ENCODE measurements at places on chromosomes 11 and 22. TPM values are rescaled to one million over a fixed set of nuclear protein-coding genes. Genes with fewer than 3 reads are reported as not detected.

The TEAD1 gene
- 63.7 TPM for total RNA-seq

The OR52E8 gene
- not detected for total RNA-seq

The PDHX gene
- 35.0 TPM for total RNA-seq

The UPK2 gene
- not detected for total RNA-seq

The WNT7B gene
- total RNA-seq: 39.7 TPM

The ZDHHC13 gene
- total RNA-seq: 22.5 TPM

The CD3D gene
- 0.91 TPM for total RNA-seq

The VWCE gene
- total RNA-seq: 3.3 TPM

The ABCG4 gene
- total RNA-seq: 4.0 TPM

The KCNJ1 gene
- total RNA-seq: not detected

The SCN3B gene
- total RNA-seq: 58.1 TPM

The DNAJB7 gene
- not detected for total RNA-seq

The TMEM45B gene
- 0.64 TPM for total RNA-seq

The CNIH2 gene
- 36.8 TPM for total RNA-seq

The SYT8 gene
- total RNA-seq: not detected

The SNX15 gene
- 10.0 TPM for total RNA-seq

The OR10D3 gene
- total RNA-seq: not detected

The PAAF1 gene
- 20.1 TPM for total RNA-seq

The SYT12 gene
- total RNA-seq: 3.8 TPM

The MUC2 gene
- 1.5 TPM for total RNA-seq

The OSBPL5 gene
- 31.9 TPM for total RNA-seq

The UBQLNL gene
- total RNA-seq: 0.36 TPM

The FGF19 gene
- total RNA-seq: 5.2 TPM

The SMTN gene
- 17.1 TPM for total RNA-seq

The ELFN2 gene
- 5.7 TPM for total RNA-seq

The KRTAP5-11 gene
- total RNA-seq: not detected

The KBTBD3 gene
- 15.3 TPM for total RNA-seq

The OR2D2 gene
- 4.8 TPM for total RNA-seq

The IL18BP gene
- 5.9 TPM for total RNA-seq

The MS4A5 gene
- not detected for total RNA-seq

The CADM1 gene
- total RNA-seq: 147 TPM

The OR51A4 gene
- total RNA-seq: not detected

The THOC5 gene
- total RNA-seq: 36.9 TPM
